ENCODE measurements at places on chromosomes 3 and 15. TPM values are rescaled to one million over a fixed set of nuclear protein-coding genes. Genes with fewer than 3 reads are reported as not detected.

Gene KLHL6
- not detected for total RNA-seq

Gene CACNA2D3
- 0.17 TPM for total RNA-seq

Gene FILIP1L
- total RNA-seq = 14.9 TPM

Gene CHRNA3
- 0.46 TPM for total RNA-seq

Gene SPATA12
- total RNA-seq = 0.48 TPM

Gene ACY1
- 59.4 TPM for total RNA-seq

Gene BCL6
- 8.9 TPM for total RNA-seq

Gene BOC
- 3.4 TPM for total RNA-seq

Gene CLCN2
- total RNA-seq = 4.0 TPM

Gene CGNL1
- 2.8 TPM for total RNA-seq

Gene ZBTB47
- total RNA-seq = 8.8 TPM

Gene SOX14
- not detected for total RNA-seq

Gene C3orf85
- not detected for total RNA-seq

Gene CYP8B1
- not detected for total RNA-seq
